EL (cell line): ENCODE measurements at places on chromosomes 2 and 18.
A peak's percentile ranks its signal among the peaks of the same experiment; 100 is the strongest.

GRCh38 chr2:95032868-95033603 lies 7.5 kb downstream of the MAL start:
- no peak for DNase-seq

DNA sequence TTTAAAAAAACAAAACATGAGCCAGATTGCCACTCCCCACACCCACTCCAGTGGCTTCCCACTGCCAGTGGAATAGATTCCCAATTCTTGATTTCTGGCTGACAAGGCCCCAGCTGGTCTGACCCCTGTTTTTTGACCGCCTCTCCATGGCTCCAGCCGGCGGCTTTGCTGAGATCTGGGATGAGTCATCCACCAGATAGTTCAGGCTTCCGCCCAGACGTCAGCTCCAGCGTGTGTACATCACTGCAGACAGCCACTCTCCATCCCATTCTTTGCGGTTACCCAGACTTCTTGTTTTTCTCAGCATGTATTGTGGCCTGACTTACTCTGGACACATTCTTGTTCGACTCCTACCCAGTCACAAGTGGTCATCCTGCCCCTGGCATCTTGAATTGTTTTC lies 227.9 kb downstream of the GBX2 start:
- peak; percentile 81 for DNase-seq

- DNase-seq: peak; percentile 49
These were observed 35.4 kb upstream of the REEP1 start for GRCh38 chr2:86372641-86373502.

GRCh38 chr2:7683196-7683595 lies 766.0 kb downstream of the RNF144A start:
- DNase-seq: no peak

GRCh38 chr2:73003027-73003426 lies 68.5 kb downstream of the SFXN5 start:
- DNase-seq: no peak

GRCh38 chr2:240472078-240472790 lies 36.8 kb downstream of the GPC1 start:
- no peak for DNase-seq

GRCh38 chr18:11146238-11146946 lies 3.0 kb downstream of the PIEZO2 start:
- no peak for DNase-seq

GRCh38 chr2:47437287-47437686 lies 34.3 kb downstream of the MSH2 start:
- DNase-seq: peak; percentile 16

DNA sequence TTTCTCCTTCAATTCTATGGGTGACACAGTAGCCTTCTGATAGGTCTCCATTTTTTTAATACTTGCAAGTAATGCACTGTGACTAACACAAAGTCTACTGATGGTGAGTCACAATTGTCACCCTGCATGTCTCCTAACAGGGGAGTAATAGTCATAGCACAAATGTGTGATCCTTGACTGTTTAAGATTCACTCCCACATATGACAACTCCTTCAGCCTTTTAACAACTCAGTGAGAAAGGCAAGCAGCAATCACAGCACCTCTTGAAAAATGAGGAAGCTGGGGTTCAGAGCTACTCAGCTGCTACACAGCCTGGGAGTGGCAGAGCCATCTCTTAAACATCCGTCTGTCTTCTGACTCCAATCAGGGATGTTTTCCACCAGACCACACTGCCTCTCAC lies 63.8 kb downstream of the EHD3 start:
- DNase-seq: peak; percentile 71

DNA sequence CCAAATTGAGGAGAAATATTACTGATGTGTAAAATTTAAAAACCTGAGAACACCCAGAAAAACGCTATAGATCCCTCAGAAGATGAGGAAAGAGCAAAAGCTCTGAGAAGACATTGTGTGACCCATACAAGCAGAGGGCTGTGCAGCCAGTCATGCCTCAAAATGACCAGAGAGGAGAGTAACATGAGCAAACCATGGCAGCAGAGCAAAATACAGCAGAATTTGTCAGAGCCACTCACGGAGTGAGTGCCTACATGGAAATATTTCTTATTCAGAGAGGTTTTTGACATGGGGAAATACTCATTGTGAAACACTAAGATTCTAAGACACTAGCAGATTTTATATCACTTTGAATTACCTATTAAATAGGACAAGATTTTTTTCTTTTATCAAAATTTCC lies 96.8 kb upstream of the DNAJC10 start:
- DNase-seq: no peak
